Brain (organoid and tissue), 16 donors: ENCODE measurements at places on chromosomes 7 and 10. TPM values are rescaled to one million over a fixed set of nuclear protein-coding genes. Genes with fewer than 3 reads are reported as not detected.

Gene LIPM
- not detected for polyA plus RNA-seq

Gene IFIT1B
- polyA plus RNA-seq = not detected

Gene CALHM1
- 0.37 TPM for polyA plus RNA-seq

Gene FAM241B
- polyA plus RNA-seq = 33.9 TPM

Gene CPVL
- 9.4 TPM for polyA plus RNA-seq

Gene GIMAP1
- polyA plus RNA-seq = 1.1 TPM

Gene PBLD
- 3.0 TPM for polyA plus RNA-seq

Gene WDFY4
- polyA plus RNA-seq = 0.73 TPM

Gene PIP
- not detected for polyA plus RNA-seq

Gene GRIFIN
- polyA plus RNA-seq = not detected

Gene FGFR2
- 88.5 TPM for polyA plus RNA-seq

Gene NME8
- polyA plus RNA-seq = not detected

Gene EMX2
- polyA plus RNA-seq = 11.4 TPM

Gene TDRD1
- not detected for polyA plus RNA-seq

Gene PRPS1L1
- polyA plus RNA-seq = not detected

Gene CRPPA
- 0.64 TPM for polyA plus RNA-seq

Gene SPDYE6
- not detected for polyA plus RNA-seq

Gene SLC16A12
- polyA plus RNA-seq = 0.37 TPM

Gene CCAR1
- 13.2 TPM for polyA plus RNA-seq

Gene ADAM8
- polyA plus RNA-seq = 0.15 TPM

Gene TMEM248
- polyA plus RNA-seq = 52.2 TPM

Gene HOXA5
- polyA plus RNA-seq = 25.3 TPM

Gene EPDR1
- polyA plus RNA-seq = 15.5 TPM

Gene PTPN20
- polyA plus RNA-seq = 0.17 TPM

Gene SPACDR
- 1.6 TPM for polyA plus RNA-seq

Gene SLC18A3
- polyA plus RNA-seq = 1.2 TPM

Gene SERPINE1
- polyA plus RNA-seq = 4.3 TPM

Gene TMEM196
- polyA plus RNA-seq = 0.27 TPM

Gene GDF10
- polyA plus RNA-seq = 1.1 TPM

Gene HMX2
- polyA plus RNA-seq = 18.3 TPM

Gene FXYD4
- polyA plus RNA-seq = 3.4 TPM

Gene VPS37D
- polyA plus RNA-seq = 20.4 TPM

Gene NXPH1
- polyA plus RNA-seq = 5.5 TPM

Gene GNGT1
- not detected for polyA plus RNA-seq

Gene PPP1R17
- polyA plus RNA-seq = 0.46 TPM

Gene ZNF804B
- polyA plus RNA-seq = not detected

Gene OR2A5
- polyA plus RNA-seq = not detected

Gene ACTL6B
- 101 TPM for polyA plus RNA-seq

Gene ZNF25
- polyA plus RNA-seq = 5.3 TPM

Gene SDK1
- polyA plus RNA-seq = 62.9 TPM

Gene FRAT2
- 12.3 TPM for polyA plus RNA-seq

Gene CARD11
- polyA plus RNA-seq = 7.4 TPM

Gene FHIP2A
- 4.1 TPM for polyA plus RNA-seq

Gene PLAU
- 1.8 TPM for polyA plus RNA-seq

Gene KCNH2
- 49.2 TPM for polyA plus RNA-seq

Gene BMPER
- 2.1 TPM for polyA plus RNA-seq

Gene SPDYE11
- polyA plus RNA-seq = not detected

Gene SPDYE1
- polyA plus RNA-seq = not detected

Gene PON1
- 28.8 TPM for polyA plus RNA-seq

Gene KIF20B
- 0.71 TPM for polyA plus RNA-seq

Gene TWIST1
- polyA plus RNA-seq = 0.19 TPM

Gene PLEKHS1
- polyA plus RNA-seq = not detected

Gene DGKI
- 2.5 TPM for polyA plus RNA-seq

Gene COL13A1
- polyA plus RNA-seq = 0.46 TPM

Gene SAP25
- 0.81 TPM for polyA plus RNA-seq

Gene CRHR2
- 0.49 TPM for polyA plus RNA-seq

Gene SLC16A9
- polyA plus RNA-seq = 3.4 TPM

Gene PWWP2B
- 16.0 TPM for polyA plus RNA-seq

Gene LEP
- polyA plus RNA-seq = not detected
